H4 (cell line): ENCODE measurements at places on chromosomes 11 and 22.
A peak's percentile ranks its signal among the peaks of the same experiment; 100 is the strongest.

DNA sequence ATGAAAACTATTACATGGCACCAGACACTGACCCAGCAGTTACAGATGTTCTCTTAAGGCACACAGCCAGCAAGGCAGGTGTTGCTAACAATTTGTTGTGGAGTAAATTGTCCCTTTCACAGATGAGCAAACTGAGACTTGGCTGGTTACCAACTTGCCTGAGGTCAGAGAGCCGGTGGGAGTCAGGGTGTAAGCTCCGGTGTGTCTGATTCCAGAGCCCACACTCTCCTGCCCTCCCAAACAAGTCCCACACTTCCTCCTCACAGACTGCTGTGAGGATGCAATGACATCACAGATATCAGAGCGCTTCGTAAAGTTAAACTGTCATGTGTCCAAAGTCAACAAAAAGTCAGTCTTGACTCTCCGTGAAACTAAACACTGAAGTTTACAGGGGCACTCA, 12.5 kb downstream of the GDPD5 start:
- DNase-seq: no peak

DNA sequence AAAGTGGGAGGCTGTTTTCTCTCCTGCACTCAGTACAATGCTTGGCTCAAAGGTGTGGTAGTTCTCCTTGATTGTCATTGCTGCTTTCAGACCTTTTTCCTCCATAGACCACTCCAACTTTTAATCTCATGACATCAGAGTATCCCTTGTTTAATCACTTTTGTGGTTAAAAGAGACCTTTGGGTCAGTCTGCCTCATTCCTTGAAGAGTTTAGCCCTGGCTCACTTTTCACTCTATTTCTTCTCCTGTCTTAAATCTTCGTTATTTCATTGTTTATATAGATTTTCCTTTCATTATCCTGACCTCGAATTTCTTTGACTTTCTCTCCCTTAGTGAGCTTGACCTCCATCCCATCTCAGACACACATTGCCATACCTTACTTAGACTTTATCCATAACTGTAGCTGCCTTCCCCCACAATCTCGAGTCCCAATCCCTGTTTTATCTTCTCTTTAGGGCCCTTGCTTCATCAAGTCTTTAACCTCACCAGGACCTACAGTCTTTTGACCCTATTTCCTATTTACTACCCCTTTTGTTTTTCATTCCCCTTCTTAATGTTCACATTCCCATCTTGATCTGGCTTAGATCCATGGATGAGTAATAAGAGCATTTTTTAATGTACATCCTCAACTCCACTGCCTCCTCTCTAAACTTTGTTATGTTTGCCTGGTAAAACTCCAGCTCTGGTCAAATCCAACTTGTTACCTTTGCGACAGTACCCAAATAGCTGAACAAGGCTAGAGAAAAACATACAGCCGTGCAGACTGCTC, 9.5 kb downstream of the ATXN10 start:
- DNase-seq: no peak

- peak; percentile 60 for DNase-seq
These were observed 18.1 kb upstream of the MYH9 start for GRCh38 chr22:36405671-36406538.

GRCh38 chr11:117435326-117435725, 107.7 kb downstream of the CEP164 start:
- DNase-seq: no peak
